ENCODE measurements at places on chromosomes 16 and 17. TPM values are rescaled to one million over a fixed set of nuclear protein-coding genes. Genes with fewer than 3 reads are reported as not detected.

DNA sequence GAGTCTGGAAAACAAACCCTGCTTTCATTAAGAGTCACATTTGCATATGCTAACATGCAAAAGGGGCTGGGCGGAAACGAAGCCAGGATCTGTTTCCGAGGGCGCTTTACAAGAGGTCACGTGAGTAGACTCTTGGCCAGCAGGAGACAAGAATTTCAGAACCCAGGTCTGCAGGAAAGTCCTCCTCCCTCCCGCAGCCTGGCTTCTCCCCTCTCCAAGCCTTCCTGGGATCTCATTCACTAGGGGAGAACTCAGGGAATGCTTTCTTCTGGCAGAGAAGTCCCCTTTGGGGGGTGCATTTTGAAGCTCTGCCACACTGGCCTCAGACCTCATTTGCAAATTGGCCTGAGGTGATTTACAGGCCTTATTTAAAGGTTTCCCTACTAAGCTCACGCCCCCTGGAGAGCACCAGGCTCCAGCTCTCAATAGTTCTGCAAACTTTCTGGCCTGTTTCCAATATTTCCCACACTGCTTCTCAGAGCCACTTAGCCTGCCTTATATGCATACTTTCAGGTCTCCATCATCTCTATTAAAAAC, 57.2 kb upstream of the CACNG5 start:
- no peak for DNase-seq

- DNase-seq: no peak
Measured at GRCh38 chr16:11470676-11471415, 115.9 kb downstream of the LITAF start.

GRCh38 chr17:48933035-48933434, 11.6 kb downstream of the SNF8 start:
- DNase-seq: no peak

- DNase-seq: no peak
Measured at GRCh38 chr16:86050591-86051367, 151.8 kb downstream of the IRF8 start.

- DNase-seq: no peak
Measured at GRCh38 chr17:3977387-3977786, 13.2 kb upstream of the ATP2A3 start.

- peak; percentile 53 for DNase-seq
Measured at GRCh38 chr16:57720142-57720575, 15.4 kb upstream of the KATNB1 start.

DNA sequence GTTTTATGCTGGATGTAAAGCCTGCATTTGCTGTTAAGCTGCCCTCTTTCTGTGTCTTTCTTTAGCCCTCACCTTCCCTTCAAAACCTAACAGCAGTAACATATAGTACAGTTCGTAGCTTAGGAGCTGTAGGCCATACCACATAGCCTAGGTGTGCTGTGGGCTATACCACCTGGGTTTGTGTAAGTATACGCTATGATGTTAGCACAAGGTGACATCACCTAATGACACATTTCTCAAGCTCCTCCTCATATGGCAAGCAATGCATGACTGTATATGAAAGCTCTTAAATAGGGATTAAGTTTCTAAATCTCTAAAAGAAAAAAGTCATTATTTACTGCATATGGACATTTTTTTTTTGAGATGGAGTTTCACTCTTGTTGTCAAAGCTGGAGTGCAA, 57.8 kb upstream of the TMEM97 start:
- no peak for DNase-seq

DNA sequence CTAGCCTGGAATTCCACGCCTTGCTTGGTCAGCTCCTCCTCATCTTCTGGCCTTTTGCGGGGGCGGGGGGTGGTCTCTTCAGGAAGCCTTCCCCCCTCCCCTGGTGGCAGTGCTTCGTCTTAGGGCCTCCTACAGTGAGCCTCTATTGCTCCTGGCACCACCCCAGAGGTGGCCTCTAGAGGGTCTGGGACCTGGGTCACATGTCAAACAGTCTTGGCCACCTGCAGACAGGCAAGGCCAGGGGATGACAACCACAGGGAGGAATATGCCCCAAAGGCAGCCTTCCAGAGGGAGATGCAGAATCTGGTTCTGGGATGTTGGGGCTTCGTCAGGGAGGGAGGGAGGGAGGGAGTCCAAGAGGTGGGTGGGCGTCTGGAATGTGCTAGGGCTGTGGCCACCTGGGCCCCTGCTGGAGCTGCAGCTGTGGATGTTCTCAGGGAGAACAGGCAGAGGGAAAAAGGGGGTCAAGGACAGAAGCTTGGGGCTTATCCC, 50.6 kb downstream of the SMPD3 start:
- no peak for DNase-seq

DNA sequence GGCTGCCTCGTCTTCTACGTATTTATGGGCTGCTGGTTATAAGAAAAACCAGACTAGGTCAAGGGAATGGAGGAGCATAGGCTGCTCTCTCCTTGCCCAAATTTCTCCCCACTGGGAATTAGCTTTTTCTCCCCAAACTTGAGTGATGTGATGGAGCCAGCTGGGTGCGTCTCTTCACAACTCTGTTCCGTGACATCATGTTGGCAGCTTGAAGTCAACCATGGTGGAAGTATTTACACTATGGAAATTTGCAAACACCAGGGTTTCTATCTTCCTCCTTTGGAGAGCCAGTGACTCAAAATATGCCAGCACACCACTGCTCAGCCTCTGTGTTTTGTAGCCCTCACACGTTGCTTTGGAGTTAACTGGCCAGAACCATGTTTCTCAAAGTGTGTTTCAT, 78.1 kb downstream of the OR1D5 start:
- DNase-seq: no peak

- DNase-seq: no peak
Measured at GRCh38 chr16:82055728-82056549, 20.9 kb downstream of the HSD17B2 start.

DNA sequence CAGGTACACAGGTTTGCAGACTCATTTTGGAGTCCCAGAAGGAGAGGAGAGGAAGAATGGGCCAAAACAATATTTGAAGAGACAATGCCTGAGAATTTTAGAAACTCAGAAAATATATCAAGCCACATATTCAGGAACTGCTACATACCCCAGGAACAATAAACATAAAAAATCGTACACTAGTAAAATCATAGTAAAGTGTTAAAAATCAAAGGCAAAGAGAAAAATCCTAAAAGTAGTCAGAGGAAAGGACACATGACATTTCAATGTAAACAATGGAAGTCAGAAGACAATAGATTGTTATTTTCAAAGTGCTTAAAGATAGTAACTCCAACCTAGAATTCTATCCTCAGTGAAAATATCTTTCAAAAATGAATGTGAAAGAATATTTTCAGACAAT, 28.5 kb upstream of the NACA2 start:
- no peak for DNase-seq

DNA sequence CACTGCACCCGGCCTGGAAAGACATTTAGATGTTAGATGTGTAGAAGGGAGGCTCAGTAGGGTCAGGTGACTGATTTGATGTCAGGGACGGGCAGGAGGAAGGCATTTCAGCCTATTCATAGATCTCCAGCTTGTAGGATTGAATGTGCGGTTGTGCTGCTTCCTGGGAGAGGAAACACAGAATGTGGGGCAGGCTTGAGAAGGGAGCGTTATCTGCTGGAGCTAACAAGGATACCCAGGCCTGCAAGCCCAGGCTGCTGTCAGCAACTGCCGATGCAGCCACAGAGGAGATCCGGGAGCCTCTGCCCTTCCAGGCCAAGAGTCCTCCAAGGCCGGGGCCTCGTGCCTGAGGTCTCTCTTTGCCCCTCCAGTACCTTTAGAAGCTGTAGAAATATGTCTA, 205.6 kb downstream of the SPECC1 start:
- DNase-seq: no peak

The NME1 gene
- total RNA-seq: 214 TPM

The NPIPA8 gene
- total RNA-seq: 9.4 TPM

The KRTAP4-9 gene
- total RNA-seq: not detected

Measured in endothelial cell of umbilical vein (primary cell).